Activated CD4-positive, CD25-positive, alpha-beta regulatory T cell treated with anti-CD3 and anti-CD28 coated beads, Interleukin-2, amount 50 U/mL, for 72 hours (primary cell): ENCODE measurements at places on chromosomes 11 and 22.

- DNase-seq = no peak
Observed at GRCh38 chr22:36636916-36637315, 66.6 kb downstream of the CACNG2 start.

DNA sequence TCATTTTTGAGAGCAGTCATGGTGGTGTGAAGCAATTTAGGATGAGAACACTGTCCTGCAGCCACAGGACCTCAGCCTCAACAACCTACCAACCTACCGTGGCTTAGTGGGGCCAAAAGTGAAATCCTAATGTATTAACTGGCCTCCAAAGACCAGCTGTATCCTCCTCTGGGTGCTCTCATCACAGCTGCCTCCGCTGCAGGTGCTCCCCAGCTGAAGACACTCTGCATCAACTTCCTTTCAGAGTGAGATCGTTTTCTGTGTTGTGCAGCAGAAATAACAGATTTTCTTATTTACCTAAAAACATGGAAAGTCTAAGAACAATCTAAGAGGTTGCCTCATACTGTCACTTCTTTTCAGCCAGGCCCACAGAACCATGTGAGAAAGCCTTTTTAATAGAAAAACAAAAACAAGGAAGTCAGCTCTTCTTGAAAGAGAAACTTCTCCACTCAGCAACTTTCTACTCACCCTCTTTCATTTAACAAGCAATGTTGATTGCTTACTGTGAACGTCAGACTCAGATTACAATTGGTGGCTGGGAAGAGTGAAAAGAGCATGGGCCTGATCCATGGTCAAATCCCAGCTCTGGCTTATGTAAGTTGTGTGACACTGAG, 136.1 kb downstream of the TENM4 start:
- DNase-seq = no peak

- no peak for DNase-seq
Observed at GRCh38 chr22:25488244-25489020, 76.0 kb upstream of the GRK3 start.

DNA sequence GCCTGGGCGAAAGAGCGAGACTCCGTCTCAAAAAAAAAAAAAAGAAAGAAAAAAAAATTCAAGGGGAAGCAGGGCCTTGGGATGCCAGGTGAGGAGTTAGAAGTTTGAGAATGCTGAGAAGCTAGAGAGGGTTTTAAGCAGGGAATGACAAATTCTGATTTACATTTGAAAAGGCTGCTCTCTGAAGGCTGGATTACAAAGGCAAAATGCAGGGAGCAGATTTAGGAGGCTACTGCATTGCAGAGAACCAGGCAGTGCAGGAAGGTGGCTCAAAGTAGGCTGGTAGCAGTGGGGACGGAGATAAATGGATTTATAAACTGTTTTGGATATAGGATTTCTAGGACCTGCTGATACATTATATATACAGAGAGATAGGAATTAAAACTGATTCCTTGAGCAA, 66.6 kb downstream of the KCNC1 start:
- DNase-seq = no peak

GRCh38 chr11:36777311-36777710, 179.3 kb upstream of the RAG2 start:
- DNase-seq = no peak

DNA sequence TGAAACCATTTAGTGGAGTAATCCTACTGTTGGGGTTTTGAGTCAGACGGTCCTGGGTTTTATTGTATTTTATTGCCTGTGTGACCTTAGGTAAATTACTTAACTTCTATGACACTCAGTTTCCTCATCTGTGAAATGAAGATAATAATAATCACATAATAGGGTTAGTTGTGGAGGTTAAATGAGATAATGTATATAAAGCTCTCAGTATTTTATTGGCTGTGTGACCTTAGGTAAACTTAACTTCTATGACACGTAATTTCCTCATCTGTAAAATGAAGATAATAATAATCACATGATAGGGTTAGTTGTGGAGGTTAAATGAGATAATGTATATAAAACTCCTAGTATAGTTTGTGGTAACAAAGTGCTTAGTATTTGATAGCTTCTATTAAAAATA, 13.2 kb downstream of the BARX2 start:
- DNase-seq = no peak

GRCh38 chr11:55732936-55733335, 40.3 kb upstream of the OR5D13 start:
- no peak for DNase-seq

DNA sequence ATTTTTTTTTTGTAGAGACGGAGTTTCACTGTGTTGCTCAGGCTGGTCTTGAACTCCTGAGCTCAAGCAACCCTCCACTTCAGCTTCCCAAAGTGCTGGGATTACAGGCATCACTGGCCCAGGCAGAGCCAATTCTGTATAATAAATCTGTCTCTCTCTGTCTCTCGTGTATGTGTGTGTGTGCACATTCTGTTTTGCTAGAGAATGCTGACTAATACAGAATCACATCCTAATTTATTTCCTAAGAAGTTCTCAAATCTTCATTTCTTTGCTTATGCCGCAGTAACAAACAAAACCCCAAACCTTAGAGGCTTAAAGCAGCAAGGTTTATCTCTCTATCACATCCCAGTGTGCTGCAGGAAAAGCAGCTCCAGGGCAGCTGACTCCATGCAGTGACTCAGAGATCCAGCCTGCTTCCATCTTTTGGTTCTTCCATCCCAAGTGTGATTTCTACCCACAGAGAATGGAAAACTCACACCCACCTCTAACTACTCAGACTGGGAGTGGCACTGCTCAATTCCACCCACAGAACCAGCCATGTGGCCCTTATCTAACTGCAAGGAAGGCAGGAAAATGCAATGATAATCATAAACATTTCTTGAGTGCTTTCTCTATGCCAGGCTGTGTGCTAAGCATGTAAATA, 35.1 kb upstream of the LRRC10B start:
- no peak for DNase-seq

DNA sequence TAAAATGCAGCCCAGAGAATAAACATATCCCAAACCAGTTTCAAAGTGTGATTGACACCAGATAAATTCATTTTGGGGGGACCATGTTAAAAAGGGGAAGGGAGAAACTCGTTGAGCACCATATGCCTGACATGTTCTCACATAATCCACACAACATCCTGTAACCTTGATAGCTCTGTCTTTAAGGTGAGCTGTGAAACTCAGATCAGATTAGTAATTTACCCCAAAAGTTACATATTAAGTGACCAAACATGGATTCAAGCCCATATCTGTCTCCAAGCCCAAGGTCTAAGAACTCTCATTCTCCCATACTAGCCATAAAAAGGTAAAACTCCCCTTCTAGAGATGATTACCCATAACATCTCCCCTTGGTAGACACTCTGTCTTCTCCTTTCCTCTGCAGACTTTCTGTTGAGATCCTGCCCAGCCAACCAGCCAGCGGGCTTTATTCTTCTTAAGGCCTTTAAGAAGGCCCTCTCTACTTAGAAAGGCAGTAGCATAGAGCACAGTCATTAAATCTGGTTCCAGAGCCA, 150.7 kb downstream of the CCDC34 start:
- no peak for DNase-seq

- DNase-seq = no peak
Observed at GRCh38 chr11:58770627-58771457, 39.1 kb upstream of the GLYAT start.
